ENCODE measurements at places on chromosomes 7 and 10.

- DNase-seq, result no peak
Measured at GRCh38 chr10:11677480-11677879, 64.7 kb upstream of the ECHDC3 start.

DNA sequence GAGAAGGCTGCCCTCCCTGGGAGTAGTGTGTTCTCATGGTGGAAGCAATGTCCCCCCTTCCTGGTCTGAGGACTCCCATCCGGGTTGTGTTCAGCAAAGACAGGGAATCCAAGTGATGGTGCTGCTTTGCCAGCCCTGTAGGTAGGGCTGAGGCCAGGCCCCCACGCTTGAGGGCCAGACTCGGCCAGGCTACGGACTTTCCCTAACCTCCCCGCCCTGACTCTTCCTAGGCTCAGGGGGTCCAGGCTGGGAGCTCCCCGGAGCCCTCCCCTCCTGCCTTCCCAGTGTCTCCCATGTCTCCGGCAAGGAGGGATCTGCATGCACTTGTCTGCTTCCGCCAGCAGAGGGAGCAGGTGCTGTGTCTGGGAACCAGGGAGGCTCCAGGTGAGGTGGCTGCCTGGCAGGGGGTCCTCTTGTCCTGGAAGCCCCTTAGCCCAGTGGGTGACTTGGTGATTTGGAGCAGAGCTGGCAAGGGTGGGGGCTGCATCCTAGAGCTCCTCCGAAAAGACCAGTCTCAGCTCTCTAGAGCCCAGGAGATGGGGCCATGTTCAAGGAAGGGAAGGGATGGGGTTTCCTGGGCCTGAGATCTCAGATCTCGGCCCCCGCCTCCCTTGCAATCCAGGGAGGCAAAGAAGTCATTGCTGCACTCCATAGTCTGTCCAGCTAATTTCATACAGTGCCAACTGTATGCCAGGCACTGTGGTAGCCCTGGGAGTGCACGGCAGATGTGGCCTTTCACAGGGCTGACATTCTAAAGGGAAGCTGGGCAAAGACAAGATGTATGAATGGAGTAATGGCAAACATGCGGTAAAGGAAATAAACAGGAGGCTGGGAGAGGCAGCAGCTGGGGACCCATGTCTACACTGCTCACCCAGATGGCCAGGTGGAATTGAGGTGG, 20.3 kb upstream of the SFRP5 start:
- DNase-seq, result peak; percentile 52

DNA sequence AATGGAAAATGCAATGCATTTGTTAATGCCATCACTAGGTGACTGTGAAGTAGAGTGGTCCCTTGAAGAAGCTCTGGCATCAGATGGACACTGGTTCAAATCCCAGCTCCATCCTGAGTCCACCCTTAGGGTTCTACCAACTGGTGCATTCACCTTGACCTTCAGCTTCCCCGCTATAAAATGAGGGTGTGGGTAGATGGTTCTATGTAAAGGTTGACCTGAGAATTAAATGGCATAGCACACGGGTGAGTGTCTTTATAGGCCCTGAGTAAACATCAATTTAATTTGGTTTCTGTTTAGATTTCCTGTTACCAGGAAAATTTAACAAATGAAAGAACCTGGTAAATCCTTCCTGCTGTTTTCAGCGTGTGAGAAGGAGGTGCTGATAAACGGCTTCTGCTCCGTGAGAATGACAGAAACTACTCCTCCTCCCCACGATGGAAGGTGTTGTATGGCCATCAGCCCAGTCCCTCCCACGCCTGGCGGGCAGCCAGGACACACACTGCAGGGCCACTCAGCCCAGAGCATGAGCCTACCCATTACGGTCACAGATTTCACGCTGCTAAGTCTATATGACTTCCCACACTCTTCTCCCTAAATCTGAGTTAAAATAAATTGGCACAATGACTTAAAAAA, 210.1 kb downstream of the TNS3 start:
- DNase-seq, result no peak

DNA sequence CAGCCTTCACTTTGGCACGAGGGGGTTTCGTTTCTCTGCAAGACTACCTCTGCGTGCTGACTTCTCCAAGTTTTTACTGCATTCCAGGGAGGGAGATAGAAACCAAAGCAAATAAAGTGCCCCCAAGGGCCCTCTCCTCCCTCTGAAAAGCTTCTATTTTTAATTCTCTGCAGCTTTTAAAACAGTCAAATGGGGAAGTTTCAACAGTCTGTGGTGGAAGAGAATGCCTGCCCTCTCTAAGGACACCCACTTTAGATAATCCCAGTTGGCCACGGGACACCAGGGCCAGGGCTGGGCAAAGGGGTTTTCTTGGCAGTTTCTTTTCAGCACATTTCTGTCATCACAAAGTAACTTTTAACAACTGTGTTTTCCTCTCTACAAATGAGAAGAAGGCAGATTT, 386.7 kb upstream of the NPVF start:
- DNase-seq, result no peak

DNA sequence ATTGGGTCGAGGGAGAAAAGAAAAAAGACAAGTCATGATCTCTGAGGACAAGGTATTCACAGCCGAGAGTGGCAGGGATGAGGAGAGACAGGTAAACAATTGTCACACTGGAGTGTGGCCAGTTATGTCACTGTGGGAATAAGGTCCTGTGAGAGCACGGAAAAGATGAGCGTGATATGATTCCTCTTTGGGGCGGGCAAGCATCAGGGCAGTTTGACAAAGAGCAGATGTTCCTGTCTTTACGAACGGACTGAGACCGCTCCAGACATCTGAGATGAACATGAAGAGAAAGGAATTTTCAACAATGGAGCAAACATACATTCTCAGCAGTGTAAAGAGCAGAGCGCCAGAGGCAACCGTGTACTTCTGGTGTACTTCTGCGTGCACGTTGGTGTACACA, 278.1 kb downstream of the DPP6 start:
- no peak for DNase-seq

- DNase-seq, result no peak
Measured at GRCh38 chr10:100490531-100490930, 27.7 kb downstream of the WNT8B start.

DNA sequence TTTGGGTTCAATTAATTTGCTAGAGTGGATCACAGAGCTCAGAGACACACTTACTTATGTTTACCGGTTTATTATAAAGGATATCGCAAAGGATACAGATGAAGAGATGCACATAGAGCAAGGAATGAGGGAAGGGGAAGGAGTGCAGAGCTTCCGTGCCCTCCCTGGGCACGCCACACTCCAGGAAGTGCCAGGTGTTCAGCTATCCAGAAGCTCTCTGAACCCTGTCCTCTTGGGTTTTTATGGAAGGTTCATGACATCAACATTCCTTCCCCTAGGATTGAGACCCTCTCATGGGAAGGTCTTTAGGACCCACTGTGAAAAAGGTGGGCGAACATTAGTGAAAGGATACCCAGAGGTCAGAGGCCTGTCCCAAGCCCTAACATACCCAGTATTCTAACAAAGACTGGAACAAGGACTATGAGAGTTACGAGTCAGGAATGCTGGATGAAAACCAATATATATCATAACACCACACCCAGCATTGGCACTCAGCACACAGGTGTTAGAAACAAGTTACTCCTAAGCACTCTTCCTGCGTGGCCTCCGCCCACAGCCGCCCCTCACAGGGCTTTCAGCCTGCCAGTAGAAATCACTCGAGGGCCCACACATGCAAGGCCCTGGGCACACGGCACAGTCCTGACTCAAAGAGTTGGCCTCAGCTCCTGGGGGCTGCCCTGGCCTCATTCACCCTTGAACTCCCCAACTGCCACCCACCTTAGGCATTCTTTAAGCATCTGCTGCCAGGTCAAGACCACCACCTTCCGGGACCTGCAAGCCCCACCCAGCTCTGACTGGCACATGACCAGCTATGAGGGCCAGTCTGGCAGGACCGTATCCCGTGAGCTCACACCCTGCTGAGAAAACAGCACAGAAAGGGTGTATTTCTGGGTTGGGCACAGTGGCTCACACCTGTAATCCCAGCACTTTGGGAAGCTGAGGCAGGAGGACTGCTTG, 5.6 kb upstream of the AIFM2 start:
- DNase-seq, result no peak

- no peak for DNase-seq
Measured at GRCh38 chr10:6795541-6795940, 215.5 kb upstream of the PRKCQ start.

DNA sequence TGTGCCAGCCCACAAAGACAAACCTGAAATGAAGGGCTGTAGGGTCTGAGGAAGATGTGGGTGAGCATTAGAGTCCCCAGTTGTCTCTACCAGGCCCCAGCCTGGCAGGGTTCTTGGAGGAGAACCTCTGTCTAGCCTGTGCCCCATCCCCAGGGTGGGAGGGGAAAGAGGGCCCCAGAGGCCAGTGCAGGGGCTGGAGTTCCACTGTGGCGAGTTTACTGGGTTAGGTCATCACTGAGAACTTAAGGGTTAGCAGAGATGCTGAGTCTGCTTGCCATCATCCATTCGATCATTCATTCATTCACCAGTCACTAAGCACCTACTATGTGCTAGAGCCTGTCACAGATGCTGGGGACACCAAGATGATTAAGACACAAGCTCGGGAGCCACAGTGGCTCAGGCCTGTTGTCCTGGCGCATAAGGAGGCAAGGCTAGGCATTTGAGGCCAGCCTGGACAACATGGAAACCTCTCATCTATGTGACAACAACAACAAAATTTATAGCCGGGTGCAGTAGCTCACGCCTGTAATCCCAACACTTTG, 2.6 kb downstream of the ANKRD2 start:
- no peak for DNase-seq

All from activated CD8-positive, alpha-beta memory T cell treated with anti-CD3 and anti-CD28 coated beads for 1 hour (primary cell).